Activated CD4-positive, CD25-positive, alpha-beta regulatory T cell (primary cell): ENCODE measurements at places on chromosomes 12 and 14.

DNA sequence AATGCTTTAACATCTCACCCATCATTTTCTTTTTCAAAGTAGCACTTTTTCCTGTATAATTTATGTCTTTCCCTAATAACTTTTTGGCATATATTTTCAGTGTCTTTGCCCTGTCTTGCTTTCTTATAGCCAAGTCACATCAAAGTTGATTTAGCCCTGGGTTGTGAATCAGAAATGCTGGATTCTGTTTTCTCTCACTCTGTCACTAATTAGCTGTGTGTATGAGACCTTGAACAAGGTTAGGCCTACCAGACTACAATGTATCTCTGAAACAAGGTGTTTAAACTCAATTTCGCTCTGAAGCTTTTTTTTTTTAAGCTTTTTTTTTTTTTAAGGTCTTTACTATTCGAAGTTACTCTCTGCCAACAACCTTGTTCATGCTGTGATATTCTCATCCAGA, 25.7 kb downstream of the CNOT2 start:
- no peak for DNase-seq

DNA sequence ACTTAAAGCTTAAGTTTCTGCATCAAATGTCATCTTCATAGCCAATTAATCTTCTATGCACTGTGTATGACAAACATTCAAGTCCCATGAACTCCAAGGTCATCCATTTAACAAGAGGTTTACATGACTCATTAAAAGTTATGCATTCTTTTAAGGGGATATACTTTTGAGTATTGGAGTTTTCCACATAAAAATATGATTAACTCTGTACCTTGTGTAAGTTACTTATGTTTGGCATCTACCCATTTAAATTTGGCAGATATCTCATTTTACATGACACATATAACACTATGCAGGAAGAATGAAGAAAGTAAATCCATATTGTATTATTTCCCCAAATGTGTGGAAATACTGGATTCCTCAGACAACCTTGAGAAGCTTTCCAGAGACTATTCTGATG, 240.2 kb downstream of the PAX9 start:
- DNase-seq: no peak

DNA sequence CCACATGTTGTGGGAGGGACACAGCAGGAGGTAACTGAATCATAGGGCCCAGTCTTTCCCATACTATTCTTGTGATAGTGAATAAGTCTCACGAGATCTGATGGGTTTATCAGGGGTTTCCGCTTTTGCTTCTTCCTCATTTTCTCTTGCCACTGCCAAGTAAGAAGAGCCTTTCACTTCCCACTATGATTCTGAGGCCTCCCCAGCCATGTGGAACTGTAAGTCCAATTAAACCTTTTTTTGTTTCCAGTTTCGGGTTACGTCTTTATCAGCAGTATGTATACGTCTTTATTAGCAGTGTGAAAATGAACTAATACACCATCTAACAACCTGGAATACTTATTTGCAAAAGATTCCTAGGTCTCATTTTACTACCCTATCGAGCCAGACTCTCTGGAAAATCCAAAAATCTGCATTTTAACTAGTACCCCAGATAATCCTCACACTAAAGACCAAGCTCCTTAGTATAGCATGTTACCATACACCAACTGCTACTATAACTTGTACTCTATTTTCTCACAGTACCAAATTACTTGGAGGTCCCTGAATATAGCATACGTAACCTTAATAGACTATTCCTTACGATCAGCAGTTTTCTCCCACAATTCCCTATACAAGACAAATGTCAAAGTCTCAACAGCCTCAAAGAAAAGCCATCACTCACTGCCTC, 11.5 kb downstream of the GTF2A1 start:
- DNase-seq: no peak

DNA sequence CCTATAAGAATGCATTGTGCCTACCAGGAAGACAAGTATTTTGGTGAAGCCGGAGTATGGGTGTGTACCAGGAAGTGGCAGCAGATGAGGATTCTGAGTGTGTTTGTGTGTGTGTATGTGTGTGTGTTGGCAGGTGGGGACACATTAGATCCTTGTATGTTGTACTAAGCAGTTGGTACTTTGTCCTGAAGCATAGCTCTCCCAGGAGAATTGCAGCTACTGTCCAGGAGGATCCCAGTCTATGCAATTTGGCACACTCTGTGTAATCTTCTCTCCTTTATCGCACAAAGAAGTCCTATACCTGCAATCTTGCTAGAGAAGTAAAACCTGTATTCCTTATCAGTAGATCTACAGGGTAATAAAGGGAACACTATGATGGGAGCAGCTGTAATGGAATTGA, 276.5 kb downstream of the PAWR start:
- no peak for DNase-seq

DNA sequence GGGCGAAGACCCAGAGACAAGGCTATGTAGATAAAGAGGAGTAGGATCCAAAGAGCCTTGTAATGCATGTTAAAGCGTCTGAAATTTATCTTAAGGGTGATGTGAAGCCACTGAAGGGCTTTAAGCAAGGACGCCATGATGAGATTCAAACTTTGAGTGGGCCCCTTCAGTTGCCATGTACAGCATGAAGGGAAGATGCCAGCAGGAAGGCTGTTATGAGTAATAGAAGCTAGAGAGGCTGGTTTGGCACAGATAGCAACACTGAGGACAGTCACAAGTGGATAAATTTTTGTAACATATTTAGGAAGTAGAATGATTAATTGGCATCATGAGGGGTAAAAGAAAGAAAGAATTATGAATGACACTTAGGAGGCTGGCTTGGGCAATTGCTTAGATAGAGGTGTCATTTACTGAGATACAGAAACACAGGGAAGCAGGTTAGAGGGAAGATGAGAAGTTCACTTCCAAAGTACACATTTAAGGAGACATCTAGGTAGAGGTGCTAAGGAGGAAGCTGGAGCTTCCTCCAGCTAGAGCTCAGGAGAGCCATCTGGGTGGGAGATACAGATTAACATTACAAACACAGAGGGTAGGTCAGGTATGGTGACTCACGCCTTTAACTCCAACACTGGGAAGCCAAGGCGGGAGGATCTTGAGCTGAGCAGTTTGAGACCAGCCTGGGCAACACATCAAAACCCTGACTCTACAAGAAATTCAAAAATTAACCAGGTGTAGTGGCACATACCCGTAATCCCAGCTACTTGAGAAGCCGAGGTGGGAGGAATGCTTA, 13.7 kb downstream of the ATG2B start:
- DNase-seq: no peak

- no peak for DNase-seq
Observed at GRCh38 chr12:128940974-128941373, 87.7 kb downstream of the GLT1D1 start.

GRCh38 chr12:97711392-97711791, 248.8 kb downstream of the RMST start:
- DNase-seq: no peak

- DNase-seq: no peak
Observed at GRCh38 chr12:32482226-32482625, 82.9 kb downstream of the FGD4 start.

GRCh38 chr12:123854918-123855317, 92.8 kb downstream of the DNAH10 start:
- no peak for DNase-seq

GRCh38 chr12:128727461-128727860, 96.3 kb downstream of the SLC15A4 start:
- no peak for DNase-seq

- no peak for DNase-seq
Observed at GRCh38 chr12:3150308-3150670, 73.1 kb downstream of the TSPAN9 start.

- DNase-seq: no peak
Observed at GRCh38 chr12:46938071-46938678, 112.4 kb upstream of the SLC38A4 start.

- DNase-seq: no peak
Observed at GRCh38 chr12:81500788-81501187, 258.4 kb downstream of the PPFIA2 start.

- no peak for DNase-seq
Observed at GRCh38 chr12:47272412-47273190, 192.8 kb upstream of the AMIGO2 start.

DNA sequence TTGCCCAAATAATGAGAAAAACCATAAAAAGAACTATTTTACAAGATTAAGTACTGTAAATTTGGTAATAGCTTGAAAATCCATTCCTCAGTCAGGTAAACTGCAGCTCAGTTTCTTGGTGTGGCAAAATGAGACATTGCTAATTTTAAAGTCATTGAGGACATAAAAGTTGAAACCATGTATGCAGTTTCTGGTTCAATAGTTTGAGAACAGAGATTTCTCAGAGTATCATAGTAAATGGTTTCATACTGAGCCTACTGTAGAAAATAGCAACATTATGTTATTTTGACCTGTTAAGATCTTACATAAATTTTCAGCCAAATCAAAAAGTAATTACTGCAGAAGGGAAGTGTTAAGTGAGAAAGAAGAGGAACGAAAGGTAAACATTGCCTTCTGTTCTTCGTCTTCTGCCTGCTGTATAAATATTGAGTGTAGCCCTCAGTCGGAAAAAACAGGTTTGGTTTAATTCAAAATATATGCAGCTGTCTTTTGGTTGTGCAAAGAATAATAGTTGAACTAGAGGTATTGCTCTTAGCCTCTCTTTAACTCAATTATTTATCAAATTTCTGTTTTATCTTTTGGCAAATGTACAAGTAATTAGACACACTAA, 119.6 kb downstream of the SYNE2 start:
- DNase-seq: no peak

DNA sequence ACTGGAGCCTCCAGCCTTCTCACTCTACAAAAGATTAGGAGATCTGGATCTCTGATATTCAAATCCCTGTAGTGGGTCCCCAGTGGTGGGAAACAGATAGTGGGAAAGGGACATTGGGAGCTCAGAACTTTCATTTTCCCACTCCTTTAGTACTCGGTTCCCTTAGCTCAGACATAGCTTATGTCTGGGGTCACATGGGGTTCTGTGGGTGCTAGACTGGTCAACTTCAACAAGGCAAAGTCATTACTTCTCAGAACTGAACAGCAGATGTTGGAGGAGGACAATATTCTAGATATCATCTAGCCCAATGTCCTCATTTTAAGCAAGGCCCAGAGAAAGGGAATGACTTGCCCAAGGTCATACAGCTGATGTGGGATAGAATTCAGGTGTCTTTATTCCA, 19.5 kb upstream of the ITGA5 start:
- no peak for DNase-seq

DNA sequence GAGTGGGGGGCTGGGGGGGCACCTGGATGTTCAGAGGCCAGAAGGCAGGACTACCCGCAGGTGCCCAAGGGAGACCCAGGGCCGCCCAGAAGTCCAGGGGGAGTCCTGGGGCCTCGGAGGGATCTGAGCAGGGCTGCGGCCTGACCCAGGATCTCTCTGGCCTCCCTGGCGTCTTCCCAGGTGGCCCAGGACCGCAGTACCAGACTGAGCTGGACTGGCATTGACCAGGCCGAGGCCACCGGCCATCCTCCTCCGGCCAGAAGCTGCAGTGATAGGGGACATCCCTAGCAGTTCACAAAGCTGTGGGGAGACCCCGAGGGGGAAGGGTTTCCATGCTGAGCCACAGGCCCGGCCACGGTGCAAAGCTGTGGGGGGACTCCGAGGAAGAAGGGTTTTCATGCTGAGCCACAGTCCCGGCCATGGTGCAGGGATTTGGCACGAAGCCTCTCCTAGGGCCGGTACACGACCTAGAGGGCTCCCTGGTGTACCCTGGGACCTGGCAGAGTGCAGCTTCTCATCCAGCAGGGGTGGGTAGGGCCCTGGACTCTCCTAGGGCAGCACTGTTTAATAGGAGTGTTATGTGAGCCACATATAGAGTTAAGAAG, 24.4 kb downstream of the FBRSL1 start:
- no peak for DNase-seq

DNA sequence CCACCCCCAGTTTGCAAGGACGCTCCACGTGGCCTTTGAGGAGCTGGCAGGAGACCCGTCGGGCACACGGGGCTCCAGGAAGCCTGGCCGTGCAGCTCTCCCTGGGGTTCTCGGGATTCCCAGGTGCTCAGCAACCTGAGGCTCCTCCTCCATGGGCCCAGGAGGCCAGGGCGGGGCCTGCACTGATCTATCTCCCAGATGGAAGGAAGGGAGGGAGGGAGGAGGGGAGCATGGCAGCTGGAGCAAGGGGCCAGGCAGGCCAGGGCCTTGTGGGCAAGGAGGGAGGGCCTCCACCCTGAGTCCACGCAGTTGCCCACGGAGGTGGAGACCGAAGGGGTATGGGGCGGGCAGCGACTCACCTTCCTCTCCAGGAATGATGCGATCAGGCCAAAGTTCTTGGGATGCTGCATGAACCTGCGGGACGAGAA, 127.3 kb downstream of the RFLNA start:
- DNase-seq: no peak

- DNase-seq: no peak
Observed at GRCh38 chr12:53179687-53180219, 769 bp upstream of the ZNF740 start.

DNA sequence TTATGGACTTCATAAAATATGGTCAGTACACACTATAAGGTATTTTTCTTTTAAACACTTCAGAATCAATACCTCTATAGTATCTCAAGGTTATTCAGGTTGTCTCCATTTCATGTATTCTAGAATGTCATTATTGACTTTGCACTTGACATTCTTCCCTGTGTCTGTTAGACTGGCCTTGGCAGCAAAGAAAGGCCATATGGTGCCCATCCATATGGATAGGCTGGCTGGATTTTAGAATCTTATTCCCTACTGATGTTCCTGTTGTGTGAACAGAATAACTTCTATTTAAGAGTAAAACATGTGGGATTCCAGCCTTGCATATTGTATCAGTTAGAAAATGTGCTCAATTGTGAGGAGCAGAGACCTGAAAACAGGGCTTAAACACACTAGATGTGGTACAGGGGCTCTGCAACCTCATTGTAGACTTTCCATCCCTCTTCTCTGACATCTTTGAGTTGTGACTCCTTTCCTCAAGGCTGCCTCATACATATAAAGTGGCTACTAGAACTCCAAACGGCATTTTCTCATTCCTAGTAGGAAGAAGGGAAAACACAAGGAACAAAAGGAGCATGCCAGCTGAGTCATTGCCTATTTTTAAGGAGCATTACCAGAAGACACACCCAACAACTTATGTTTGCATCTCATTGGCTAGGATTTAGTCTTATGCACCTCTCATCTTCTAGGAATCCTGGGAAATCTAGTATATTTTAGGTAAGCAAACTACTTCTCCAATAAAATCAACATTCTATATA, 221.2 kb upstream of the TMPO start:
- no peak for DNase-seq

DNA sequence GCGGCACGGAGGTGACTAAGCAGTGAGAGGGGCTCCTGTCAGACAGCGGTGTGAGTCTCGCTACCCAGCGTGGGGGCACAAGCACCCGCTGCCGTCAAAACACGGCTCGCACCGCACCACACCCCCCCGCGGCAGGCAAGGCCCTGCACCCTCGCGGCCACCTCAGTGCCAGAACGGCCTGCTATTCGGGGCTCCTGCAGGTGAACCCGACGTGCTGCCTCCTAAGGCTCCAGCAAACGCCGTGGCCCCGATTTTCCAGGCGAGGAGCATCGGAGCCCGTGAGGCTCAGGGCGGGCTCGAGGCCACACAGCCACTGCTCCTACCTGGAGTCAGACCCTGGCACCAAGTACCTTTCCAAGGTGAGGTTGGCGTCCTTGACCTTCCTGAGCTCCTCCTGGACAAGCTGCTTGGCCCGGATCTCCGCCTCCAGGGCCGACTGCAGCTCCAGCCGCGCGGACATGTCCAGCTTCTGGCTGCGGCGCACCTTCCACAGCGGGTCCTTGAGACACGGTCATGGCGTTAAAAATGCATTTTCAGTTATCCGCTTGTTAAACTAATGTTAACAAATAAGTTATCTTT, 41.8 kb downstream of the AMN start:
- DNase-seq: no peak

- no peak for DNase-seq
Observed at GRCh38 chr14:103534576-103535061, 5.6 kb downstream of the TRMT61A start.
